Sigmoid colon (tissue), 7 donors: ENCODE measurements at places on chromosomes 11 and 22. TPM values are rescaled to one million over a fixed set of nuclear protein-coding genes. Genes with fewer than 3 reads are reported as not detected.

Gene PANX3
- not detected for total RNA-seq

Gene MISFA
- not detected for total RNA-seq

Gene SERGEF
- 50.4 TPM for total RNA-seq

Gene MTA2
- total RNA-seq, result 60.9 TPM

- DNase-seq, result no peak
These were observed 7.5 kb upstream of the C11orf97 start for GRCh38 chr11:94504689-94505293.

DNA sequence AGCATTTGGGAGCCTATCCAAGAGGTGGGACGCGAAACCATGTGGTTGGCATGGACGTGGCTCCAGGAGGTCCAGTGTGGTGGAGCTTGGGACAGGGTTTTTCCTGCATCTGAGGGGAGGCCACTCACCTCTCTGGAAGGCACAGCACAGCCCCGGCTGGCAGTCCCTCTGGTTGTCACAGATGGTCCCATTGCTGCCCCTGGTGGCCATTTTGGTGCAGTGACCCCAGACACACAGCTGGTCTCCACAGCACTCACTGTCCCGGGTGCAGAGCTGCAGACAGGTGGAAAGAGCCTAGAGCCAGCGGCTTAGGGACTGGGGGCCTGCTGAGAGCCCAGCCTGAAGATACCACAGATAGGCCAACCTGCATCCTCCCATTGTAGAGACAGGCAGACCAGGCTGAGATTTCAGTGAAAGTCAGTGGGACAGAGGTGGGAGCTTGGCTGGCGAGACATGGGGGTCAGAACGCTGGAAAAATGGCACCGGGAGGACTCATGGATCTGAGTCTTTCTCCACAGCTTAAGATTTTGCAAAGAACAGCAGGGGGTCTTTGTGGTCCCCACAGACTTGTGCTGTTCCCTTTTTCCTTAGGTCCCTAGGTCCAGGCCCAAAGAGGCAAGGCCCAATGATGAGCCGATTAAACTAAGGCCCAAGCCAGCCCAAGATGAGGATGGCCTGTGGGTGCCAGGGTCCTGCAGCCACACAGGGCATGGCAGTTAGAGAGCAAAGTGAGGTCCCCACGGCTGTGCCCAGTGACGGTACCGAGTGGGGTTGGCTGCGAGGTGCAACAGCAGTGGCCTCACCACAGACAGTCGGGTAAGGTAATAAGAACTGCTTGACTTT is 41.4 kb downstream of the DKK3 start:
- peak; percentile 77 for DNase-seq

DNA sequence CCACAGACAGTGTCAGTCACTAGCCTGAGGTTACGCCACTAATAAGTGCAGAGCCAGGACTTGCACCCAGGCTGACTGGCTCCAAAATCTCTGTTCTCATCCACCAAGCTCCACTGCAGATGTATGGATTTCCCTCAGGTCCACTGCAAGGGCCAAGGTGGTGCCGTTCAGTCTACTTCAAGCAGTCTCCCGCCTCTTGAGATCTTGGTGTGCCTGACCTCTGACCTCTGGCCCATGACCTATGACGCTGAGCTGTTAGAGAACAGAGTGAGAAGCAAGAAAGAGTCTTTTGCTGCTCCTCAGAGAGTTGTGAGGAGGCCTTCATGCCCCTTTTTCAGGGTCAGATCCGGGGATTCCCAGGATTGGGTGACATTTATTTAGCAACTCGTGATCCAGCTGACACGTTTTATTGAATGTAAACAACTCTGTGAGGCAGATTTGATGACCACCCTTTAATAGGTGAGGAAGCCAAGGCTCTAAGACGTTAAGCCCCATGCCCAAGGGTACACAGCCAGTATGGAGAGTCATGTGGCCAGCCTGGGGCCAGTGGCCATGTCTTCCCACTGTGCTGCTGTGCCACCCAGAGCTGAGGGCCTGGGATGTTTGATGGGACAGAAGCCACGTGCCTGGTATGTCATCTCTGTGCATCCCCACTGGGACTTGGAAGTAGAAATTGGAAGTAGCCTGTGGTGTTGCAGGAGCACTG is 25.2 kb downstream of the DCPS start:
- DNase-seq, result no peak

DNA sequence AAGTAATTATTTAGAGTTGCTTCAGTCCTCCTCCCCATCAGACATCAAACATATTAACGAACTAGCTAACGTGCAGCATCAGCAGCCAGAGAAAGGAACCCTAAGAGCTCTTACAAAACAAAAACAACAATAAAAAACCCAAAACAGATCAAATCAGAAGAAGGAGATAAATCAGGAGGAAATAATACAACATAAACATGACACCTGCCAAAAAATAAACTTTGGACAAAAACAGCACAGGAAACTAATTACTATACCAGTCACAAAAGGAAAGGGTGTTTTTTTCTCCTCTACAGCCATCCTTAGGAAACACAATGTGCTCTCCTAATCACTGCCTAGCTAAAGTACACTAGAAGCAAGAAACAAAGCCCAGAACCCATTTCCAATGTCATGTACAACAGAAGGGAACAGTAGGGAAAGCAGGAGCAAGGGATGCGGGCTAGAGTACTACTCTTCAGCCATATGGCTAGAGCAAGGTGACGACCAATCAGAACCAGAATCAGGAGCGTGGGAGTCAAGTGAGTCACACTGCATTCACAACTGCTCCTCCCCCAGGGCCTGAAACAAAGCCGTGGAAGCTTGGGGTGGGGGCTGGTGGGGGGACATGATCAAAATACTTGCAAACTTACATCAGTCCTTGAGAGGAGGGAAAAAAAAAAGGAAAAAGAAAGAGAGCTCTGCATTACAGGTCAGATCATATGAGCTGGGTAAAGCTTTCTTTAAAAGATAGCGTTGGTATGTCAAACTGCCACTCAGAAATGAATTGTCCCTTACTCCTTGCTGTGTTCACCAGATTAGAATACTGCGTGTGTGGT is 60.4 kb downstream of the LARGE2 start:
- no peak for DNase-seq

DNA sequence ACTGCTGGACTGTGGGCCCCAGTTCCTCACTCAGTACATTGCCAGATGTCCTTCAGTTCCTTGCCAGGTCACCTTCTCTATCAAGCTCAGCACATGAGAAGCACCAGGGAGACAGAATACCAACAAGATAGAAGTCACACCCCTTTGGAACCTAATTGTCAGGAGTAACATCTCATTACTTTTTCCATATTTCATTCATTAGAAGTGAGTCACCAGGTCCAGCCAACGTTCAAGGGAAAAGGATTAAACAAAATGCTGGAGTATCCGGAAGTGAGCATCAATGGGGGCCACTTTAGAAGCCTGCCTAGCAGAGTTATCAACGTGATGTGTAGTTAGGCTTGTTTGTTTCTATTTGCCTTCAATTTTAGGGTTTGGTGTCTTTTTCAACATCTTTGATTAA is 569.3 kb downstream of the MIAT start:
- no peak for DNase-seq

DNA sequence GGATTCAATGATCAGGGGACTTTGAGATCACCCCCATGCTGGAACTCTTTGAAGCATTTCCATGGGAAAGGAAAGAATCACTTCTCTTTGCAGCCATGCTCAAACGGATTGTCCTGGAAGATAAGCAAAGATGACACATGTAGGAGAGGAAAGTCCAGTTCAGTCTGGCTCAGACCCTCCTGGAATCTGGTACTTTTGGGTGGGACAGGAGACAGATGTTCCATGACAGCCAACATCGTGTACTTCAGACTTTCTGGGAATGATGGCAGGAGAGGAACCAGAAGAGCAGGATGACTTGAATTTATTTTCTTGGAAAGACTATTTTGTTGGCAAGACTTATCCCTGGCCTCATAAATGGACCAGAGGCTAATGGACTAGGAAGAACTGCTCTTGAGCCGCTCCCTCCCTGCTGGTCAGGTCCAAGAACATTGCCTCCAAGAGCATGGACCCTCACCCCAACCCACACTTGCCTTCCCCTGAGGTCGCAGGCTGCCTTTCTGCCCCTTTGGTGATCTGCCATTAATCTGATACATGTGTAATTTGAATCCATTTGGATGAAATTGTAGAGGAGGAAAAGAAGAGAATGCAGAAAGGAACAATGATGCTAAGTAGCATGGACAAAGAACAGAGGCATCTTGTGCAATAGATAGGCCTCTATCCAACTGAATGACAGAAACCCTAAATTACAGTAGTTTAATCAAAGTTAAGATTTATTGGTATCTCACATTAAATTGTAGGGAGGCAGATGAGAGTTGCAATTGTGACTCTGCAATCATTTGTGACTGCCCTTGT is 201.0 kb downstream of the SNX19 start:
- no peak for DNase-seq

- DNase-seq, result peak; percentile 43
These were observed 83.1 kb downstream of the PHF21B start for GRCh38 chr22:44926491-44927415.
